ENCODE measurements at places on chromosomes 7 and 10.

DNA sequence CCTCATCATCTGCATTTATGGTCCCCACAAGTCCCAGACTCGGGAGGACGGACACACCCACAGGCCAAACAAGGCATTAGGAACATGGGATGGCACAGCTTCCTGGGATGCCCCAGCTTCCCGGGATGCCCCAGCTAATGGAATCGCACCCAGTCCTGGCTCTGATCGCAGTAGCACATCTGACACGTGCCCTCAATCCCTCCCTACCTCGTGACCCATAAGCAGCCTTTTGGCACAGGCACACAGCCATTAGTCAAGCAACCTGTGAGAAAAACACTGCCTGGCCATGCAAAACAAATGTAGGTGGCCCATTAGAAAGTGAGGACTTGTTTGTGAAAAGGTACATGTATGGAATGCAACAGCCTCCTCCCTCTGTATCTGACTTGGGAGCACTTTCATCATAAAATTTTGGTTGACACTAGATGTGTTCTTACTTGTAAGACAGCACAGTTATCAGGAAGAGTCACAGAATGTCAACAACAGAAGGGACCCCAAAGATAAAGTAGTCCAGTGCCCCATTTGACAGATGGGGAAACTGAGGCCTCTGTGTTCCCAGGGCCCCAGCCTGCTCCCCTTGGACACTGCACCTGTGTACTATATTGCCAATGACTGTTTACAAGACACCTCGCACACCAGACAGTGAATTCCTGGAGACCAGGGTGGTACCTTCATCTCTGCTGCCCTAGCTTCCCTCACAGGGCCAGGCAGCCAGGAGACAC lies 34.4 kb downstream of the DLG5 start:
- DNase-seq, result no peak

DNA sequence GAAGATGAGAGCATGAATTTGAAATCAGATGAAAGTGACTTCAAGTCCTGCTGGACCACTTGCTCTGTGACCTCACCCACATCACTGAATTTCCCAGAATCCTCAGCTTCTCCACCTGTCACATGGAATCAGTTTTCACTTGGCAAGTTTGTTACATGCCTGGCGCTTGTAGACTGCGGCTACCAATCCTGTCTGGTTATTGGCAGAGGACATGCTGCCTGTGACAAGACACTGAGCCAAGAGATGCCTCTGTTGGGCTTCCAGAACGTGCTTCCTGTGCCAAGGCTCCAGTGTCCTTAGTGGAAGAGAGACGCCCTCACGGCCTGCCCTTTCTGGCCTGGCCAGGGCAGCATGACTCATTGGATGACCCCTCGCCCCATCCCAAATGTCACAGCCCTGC lies 4.4 kb upstream of the MYL10 start:
- DNase-seq, result no peak

GRCh38 chr7:155714702-155715101 lies 70.2 kb downstream of the RBM33 start:
- no peak for DNase-seq

DNA sequence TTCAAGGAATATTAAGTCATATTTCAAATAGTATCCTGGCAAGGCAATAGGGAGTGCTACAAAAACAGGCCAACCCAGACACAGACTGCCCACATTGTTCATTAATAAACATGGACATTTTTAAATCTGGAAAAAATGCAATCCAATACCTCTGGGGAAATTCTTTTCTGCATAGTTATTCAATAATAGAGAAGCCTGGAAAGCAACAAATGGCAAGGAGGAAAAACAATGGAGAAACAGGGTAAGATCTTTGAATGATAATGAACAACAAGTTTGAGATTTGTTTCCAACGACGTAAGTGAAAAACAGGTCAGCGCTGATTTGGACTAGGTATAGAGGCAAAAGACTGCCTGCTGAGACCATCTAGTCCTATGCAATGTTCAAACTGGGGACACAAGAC lies 44.7 kb upstream of the ZNF800 start:
- DNase-seq, result no peak

DNA sequence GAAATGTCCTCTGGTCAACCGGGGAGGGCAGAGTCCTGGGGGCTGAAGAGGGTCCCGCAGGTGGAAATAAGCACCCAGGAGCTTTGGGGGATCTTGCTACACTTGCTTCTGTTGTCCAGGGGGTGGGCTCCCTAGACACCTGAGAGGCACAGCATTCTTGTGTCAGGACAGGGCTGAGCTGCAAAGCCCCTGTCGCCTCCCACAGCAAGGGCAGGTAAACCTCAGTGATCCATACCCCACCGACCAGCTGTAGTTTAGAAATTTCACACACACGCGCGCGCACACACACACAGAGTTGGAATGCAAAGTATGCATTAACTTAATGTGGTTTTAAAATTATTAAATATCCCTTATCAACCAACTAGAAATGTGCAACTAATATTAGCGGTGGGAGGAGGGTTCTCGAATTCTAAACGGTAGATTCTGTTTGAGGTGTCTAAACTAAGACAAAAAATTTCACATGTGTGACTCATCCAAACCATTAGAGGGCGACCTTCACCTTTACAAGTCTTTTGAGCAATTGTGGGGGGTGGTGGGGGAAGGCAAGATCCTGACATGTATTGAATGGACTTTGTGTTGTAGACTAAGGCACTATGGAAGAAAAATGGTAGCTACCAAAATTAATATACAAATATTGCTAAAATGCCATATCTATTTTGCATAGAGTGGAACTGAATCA lies 34.3 kb upstream of the PTF1A start:
- peak; percentile 73 for DNase-seq
